ENCODE measurements at places on chromosomes 16 and 17.

GRCh38 chr16:83458612-83459011 is 349.2 kb upstream of the HSBP1 start:
- peak; percentile 60 for DNase-seq

DNA sequence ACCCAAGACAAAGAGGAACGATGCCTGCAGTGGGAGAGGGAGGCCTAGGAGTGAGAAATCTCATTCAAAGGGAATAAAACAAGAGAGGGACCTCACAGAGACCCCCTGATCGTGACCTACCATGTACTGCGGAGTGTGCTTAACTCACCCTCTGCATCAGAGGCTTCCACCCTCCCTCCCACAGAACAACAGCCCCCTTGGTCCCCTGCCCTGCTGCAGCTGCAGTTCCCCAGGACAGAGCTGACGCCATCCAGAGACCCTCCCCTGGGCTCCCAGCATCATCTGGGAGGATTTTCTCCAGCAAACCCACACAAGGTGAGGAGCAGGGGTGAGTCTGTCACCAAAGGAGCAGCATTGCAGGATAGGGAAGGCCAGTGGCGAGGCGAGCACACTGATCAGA is 39.8 kb downstream of the TLE7 start:
- no peak for DNase-seq

GRCh38 chr17:50908860-50909764 is 43.0 kb upstream of the TOB1 start:
- no peak for DNase-seq

DNA sequence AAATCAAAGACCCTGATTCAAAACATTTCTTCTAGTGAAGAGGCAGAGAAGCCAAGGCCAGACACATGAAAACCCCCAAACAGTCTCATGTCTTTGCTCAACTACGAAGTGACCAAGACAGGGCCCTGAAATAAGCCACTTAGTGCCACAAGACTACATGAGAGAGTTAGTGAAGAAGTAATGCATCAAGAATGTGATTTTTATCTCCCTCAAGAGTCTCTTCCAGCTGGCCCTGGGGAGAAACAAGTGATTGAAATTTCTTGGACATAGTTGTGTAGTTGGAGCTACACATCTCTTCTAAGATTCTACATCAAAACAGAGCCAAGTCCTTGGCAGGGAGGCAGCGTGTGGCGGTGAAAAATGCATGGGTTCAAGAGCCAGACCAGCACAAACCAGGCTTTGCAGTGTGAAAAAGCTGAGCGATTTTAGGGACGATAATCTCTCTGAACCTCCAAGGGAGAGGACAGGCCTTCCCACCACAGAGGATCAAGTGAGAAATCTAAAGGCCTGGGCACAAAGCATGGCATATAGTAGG is 30.6 kb downstream of the LYRM1 start:
- no peak for DNase-seq

DNA sequence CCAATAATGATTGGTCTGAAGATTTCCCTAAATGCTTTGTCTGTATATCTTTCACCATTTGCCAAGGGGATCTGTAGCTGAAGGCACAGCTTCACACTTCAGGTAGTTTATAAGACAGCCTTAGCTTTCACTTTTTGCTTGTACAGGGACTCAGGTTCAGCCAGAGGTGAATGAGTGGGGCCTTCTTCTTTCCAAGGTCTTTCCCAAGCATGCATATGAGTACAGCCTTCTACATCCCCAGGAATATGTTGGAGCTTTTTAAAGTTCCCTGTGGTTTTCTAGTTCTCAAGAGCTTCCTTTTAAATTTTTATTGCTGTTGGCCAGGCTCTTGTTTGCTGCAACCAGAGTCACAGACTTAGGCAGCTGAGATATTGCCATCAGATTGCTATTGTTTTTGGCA is 17.9 kb upstream of the SPDYE4 start:
- DNase-seq = no peak

DNA sequence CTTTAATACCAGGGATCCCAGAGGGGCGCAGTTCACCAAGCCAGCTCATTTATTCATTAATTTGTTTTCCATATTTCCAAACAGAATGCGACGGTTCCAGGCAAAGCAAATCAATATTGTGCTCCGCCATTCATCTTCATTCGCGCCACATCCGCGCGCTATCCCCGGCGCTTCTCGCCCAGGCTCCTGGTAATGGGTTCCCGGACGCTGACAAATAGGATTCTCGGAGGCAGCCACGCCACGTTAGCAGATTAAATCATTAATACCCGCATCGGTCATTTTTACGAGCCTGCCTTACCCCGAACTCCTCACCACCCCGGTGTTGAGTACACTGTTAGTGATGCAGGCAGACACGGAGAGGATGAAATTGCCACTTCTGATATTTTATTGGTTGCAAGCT is 26.0 kb upstream of the C16orf82 start:
- no peak for DNase-seq

- no peak for DNase-seq
Observed at GRCh38 chr16:55672471-55672870, 16.7 kb downstream of the SLC6A2 start.

DNA sequence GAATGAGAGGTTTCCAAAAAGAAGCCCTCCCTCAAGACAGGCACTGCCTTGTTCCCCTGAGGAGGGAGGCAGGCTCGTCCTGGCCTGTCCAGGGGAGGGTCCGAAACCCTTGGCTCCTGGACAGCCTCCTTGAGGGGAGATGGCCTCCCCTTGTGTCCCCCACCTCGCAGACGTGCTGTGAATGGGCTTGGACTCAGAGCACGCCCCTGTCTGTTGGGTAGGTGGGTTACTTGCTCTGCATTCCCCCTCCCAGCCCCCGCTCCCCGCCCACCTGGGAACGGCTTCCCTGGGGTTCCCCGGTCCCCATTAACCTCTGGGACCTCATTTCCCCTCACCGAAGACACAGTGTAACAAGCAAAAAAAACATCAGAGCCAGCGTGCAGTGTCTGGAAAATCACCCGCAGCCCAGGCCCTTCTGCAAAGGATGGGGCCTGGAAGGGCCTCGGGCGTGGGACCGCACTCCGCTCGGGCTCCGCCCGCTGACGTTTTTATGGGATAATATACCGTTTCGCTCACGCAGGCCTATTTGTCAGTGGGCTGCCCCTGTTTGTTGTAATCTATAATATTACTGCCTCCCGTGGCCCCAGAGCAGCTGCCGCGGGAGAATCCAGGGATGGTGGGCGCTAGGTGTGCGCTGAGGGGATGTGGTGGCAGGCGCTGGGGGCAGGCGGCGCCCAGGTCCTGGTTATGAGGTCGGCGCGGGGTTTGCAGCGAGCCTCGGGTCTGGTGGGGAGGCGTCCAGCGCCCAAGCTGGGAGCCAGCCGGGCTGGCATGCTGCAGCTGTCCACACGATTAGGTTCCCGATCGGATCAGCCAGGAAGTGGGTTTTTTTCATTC is 11.1 kb downstream of the BAHCC1 start:
- no peak for DNase-seq

DNA sequence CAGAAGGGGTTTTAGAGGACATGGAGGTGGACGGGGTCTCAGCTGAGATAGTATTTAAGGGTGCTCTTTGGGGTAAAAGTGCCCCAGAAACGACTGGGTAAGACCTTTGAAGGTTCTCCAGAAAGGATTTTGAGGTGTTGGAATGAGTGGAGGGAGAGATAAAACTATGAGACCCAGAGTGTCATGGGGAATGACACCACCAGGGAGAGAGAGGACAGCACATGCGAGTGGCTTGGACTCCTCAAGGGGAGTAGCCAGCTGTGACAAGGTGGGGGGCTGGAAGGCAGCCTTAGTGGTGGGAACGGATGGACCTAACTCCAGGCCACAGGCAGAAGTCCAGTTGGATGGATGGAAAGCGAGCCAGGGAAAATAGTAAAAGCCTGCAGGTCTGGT is 19.2 kb upstream of the PITPNM3 start:
- no peak for DNase-seq

- DNase-seq = no peak
Observed at GRCh38 chr17:47733674-47734410, 806 bp downstream of the TBX21 start.

DNA sequence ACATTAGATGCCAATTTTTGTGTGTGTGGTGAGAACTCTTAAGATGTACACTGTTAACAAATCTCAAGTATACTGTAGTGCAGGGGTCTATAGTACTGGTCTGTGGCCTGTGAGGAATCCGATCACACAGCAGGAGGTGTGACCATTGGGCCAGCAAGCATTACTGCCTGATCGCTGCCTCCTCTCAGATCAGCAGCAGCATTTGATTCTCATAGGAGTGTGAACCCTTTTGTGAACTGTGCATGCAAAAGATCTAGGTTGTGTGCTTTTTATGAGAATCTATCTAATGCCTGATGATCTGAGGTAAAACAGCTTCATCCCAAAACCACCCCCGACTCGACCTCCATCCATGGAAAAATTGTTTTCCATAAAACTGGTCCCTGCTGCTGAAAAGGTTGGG is 12.6 kb downstream of the ZNF267 start:
- no peak for DNase-seq

GRCh38 chr16:69917739-69918138 is 33.4 kb upstream of the CLEC18A start:
- DNase-seq = peak; percentile 89

GRCh38 chr16:55933038-55933437 is 57.9 kb upstream of the CES5A start:
- DNase-seq = no peak

GRCh38 chr16:29232811-29233704 is 173.5 kb downstream of the NPIPB11 start:
- DNase-seq = no peak

DNA sequence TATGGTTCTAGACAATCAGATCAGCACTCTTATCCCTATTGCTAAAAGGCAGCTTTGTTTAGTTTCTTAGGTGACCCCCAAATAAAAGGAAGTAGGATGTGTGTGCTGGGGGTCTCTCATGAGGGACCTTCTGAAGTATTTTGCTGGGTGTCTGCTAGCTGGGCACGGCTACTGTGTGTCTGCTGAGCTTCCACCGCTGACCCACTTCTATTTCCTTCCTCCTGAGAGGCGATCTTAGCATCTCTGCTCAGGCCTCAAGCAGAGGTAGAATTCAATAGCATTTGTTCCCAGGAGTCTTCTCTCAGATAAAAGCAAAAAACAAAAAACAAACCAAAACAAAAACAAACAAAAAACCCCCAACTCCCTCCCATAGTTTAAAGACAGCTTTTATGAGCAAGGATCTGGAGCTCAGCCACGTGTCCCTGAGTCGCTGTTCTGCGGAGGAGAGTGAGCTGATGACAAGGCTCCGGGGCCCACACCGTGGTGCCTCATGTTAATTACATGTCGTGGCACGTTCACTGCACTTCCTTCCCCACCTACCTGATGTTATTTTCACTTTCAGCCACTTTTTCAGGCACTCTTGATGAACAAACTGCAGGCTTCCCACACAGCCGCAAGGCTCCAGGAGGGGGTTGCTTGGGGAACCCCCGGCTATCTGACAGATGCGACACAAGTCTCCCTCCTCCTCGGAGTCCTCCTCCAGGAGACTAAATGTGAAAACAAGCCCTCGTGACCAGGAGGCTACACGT is 83.5 kb downstream of the MARCHF10 start:
- DNase-seq = peak; percentile 90

- peak; percentile 90 for DNase-seq
Observed at GRCh38 chr16:58409316-58409973, 17.2 kb downstream of the GINS3 start.

DNA sequence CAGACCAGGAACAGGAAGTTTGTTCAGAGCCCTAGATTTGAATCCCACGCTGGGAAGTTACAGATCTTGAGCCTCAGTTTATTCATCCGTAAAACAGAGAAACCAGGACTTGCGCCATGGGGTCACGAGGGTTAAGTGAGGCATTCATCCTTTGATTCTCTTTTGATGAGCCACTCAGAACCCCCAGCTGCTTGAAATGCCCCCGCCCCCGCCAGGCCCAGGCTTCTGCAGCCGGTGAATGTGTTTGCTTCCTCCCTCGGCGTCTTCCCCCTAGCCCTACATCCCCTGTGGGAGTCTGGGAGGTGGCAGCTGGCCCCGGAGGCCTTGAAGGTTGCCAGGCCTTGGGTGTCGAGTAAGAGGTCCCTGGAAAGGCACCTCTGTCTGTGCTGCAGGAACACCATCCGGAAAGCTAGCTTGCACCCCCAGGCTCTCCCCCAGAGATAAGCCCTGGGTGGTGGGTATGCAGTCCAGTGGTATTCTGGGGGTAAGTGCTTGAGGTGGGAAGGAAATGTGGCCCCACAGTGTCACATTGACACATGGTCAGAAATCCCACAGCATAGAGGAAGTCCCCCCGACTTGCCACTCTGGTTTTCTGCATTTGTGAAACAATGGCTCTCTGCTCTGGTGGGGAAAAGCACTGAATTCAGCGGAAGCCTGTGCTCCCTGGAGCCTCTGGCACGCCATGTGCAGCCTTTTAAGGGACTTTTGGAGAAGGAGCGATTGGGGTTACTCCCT is 14.9 kb downstream of the IRF8 start:
- DNase-seq = no peak
